ENCODE measurements at places on chromosomes 3 and 15.

DNA sequence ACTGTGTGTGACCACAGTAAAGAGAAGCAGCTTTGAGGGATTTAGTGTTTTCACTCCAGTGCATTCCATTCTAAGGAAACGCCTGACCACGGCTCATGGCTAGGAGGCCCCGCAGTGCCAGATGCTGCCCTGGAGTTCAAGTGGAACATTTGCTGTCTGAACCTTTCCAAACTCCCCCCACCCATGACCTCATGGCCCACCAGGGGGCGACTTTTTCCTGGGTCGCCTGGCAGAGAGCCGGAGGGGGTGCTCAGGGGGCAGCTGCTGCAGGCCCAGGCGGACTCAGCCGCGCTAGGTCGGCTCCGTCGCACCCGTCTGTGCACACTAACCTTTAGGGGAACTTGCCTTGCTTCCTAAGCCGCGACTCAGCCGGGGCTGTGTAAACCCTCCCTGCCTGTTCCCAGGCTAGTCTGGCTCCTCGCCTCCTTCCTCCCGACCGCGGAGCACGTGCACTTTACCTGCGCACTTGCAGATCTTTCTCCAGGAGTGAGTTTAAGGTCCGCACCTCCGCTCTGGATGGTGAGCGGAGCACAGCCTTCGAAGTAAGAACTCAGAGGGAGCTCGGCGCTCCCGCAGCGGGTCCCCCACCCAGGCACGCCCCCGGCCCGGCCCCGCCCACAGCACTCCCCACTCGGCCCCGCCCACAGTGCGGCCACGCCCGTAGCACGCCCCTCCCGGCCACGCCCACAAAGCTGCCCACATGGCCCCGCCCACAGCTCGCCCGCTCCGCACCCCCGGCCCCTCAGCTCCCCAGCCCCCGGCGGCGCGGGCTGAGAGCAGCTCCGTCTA lies at the start of gene OCA2:
Gene OCA2 (minus strand): TSS at position 550 of the 789 bp plus-strand sequence. CDS start 17,441 bp downstream, outside the sequence.
- DNase-seq = peak; percentile 58

DNA sequence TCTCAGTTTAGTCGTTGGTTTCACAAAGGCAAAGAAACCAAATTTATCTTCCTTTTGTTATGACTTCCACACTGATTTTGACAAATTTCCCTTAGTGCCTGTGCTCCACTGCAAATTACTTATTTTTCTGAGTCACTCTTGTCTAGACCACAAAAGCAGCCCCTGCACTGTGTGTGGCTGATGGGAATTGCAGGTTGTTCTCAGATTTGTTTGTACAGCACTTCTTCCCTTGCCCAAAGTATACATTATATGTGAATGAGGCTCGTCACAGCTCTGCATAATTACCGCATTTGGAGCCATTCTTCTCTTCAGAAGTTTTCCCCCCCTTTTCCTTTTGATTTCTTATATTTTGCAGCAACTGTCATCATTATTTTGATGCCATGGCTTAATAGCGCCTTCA lies 354.2 kb upstream of the IL12A start:
- DNase-seq = no peak

DNA sequence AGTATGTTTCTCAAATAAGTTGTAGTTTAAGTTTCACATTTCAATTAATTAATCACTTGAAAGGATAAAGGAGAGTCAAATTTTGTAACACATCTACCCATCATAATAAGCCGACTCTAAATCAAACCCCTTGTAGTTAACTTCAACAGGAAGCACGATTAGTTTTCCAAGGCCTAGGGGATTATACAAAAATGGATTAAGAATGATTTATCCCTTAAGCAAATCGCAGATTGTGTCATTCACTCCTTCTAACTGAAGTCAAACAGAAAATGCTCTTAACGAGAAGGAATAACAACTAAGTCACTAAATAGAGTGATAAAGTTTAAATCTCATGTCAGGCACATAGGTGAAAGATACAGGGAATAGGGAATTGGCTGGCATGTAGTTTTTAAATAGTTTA lies 792.8 kb downstream of the ZPLD1 start:
- no peak for DNase-seq

- peak; percentile 45 for DNase-seq
Measured at GRCh38 chr15:74365598-74366445, 1.6 kb downstream of the CYP11A1 start.

- DNase-seq = no peak
Measured at GRCh38 chr3:110593749-110594148, 477.9 kb upstream of the NECTIN3 start.

GRCh38 chr3:172051310-172051956 lies 12.1 kb downstream of the FNDC3B start:
- DNase-seq = no peak

GRCh38 chr3:172993412-172993811 lies 147.6 kb downstream of the SPATA16 start:
- DNase-seq = no peak

DNA sequence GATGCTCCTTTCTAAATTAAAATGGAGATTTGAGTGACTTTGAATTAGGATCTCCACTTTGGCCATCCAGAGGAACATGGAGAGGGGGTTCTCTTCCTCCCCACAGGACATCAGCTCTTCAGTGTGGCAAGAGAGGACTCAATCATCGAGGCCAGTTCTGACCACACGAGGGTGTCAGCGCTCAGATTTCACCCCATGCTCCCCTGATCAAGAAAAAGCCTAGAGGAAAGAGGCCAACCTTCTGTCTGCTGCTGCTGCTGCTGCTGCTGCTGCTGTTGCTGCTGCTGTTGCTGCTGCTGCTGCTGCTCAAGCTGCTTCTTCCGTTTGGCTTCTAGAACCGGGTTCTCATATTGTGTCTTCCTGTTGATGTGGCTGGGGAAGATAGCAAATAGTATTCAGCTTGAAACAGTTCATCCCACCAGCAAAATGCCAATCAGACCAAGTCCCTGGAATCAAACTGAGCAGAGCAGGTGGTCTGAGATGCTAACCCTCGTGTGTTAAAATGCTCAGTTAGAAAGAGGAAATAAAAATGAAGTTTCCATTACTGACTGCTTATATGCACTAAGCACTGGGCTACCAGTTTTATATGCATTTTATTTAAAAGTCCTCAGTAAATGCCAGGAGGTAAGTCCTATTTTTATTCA lies 599.0 kb downstream of the MAGI1 start:
- peak; percentile 3 for DNase-seq

- DNase-seq = no peak
Measured at GRCh38 chr15:96268442-96269204, 61.9 kb upstream of the NR2F2 start.

- DNase-seq = no peak
Measured at GRCh38 chr3:133956353-133956752, 60.7 kb upstream of the RAB6B start.

DNA sequence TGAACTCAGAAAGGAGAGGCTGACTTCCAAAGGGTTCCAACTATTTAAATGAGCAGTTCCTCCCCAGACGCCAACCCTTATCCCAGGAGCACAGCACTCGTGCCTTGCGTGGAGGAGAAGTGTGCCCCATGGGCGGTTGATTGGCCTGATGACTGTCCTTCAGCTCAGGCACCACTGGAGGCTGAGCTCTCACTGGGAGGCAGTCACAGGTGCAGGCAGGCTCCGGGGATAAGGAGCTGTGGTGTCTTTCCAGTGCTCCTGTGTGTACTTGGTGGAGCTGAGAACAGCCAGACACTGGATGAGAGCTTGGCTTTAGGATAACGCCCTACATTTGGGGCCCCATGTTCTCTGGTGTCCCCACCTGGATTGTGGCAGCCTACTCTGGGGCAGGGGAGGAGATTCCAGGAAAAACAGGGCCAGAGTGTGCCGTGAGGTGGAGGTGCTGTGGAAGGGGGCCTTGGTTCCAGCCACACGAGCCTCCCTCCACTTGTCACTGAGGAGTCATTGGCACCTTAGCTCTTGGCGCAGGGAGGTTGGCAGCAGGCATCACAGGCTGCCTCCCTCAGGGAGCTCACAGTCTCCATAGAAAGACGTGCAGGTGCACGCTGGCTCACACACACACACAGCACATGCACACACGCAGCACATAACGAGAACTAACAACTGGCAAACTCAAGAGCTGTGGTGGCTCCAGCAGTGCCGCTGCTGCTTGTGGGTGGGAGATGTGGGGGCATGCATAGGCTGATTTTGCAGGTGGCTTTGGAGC lies 22.7 kb upstream of the EPHB3 start:
- no peak for DNase-seq

GRCh38 chr3:132872711-132873110 lies 150.5 kb upstream of the NPHP3 start:
- no peak for DNase-seq

DNA sequence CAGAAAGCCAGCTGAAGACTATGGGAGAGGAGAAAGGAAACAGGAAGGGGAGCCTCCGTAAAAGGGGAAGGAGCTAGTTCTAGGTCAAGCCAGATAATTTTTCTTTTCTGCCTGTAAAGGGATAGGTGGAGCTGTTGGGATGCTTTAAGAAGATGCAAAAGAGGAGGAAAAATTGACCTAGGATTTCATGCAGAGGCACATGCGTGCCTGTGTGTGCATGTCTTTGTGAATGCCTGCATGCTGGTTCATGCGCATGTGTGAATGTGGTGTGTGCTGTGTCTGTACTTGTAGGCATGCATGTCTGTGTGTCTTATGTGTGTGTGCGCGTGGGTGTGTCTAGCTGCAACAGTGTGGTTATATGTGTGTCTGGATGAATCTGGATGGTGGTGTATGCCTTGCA lies 27.3 kb downstream of the CCDC33 start:
- DNase-seq = no peak

DNA sequence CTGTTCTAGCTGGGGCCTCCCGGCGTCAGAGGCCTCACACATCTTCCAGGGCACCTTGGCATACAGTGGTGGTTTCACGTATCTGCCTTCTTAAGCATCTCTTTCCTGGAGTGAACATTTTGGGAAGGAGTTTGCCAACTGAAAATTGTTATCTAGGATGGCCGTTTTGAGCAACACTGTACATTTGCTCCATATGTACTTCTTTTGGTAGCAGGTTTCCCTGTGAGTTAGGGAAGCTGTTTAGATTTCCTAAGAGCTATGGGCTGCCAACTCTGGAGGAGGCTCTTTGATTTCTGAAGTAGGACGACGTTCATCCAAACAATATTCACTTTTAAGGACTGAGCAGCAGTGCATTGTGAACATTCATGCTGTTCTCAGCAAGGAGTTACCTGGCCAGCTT lies 665.9 kb downstream of the SQOR start:
- DNase-seq = no peak

GRCh38 chr3:64501298-64501906 lies 186.4 kb downstream of the ADAMTS9 start:
- DNase-seq = no peak

Measured in activated CD8-positive, alpha-beta T cell treated with anti-CD3 and anti-CD28 coated beads for 36 hours (primary cell).